ENCODE measurements at places on chromosomes 6 and 20.

- DNase-seq = no peak
Measured at GRCh38 chr20:12113468-12114371, 196.0 kb downstream of the BTBD3 start.

DNA sequence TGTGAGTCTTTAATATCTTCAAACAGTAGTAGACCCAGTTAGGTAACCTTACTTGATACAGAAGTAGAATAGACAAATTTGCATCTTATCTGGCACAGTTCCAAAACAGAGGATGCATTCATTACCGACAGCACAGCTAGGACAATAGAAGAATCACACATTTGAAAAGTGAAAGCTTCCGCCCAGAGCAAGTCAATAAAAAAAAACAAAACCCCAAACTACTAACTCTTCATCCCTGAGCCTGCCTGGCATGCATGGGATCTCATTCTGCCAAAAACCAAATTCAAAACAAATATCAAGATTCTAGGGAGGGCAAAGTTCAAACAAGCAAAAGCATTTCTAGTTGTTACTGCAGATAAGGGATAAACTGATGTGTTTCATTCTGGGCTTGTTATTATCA is 235.4 kb downstream of the BTBD9 start:
- no peak for DNase-seq

DNA sequence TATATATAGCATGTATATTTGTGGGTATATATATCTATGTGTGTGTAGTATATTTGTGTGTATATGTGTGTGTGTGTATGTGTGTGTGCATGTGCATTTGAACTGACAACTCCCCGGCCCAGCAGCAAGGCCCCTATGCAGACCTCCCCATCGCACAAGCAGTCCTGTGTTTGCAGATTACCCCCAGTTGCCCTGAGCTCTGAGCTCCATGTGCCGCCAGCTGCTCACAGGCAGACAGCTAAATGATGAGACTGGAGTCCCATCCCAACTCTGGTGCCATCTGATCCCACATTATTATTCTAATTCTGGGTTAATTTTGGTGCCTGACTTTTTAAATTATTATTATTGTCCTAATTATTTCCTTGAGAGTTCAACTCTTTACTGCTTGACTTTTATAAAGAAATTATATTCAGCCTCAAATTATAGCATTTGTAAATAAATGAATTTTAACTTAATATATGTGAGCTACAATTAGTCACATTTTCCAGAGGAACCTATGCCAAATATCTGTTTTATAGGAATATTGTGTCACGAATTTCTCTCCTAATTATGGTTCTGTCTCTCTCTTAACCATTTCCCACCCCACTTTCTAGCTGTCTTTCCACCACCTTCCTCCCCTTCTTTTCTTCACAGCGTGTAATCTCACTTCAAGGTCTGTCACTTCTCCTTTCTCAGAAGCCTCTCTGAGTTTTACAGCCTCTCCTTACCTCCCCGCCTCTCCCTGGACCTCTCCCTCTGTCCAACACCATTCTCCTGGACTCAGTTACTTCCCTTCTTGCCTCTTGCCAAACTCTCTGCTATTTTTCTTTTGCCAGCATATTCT is 90.6 kb upstream of the SYNDIG1 start:
- DNase-seq = no peak

GRCh38 chr6:111609827-111610526 is 4.3 kb upstream of the TRAF3IP2 start:
- no peak for DNase-seq

DNA sequence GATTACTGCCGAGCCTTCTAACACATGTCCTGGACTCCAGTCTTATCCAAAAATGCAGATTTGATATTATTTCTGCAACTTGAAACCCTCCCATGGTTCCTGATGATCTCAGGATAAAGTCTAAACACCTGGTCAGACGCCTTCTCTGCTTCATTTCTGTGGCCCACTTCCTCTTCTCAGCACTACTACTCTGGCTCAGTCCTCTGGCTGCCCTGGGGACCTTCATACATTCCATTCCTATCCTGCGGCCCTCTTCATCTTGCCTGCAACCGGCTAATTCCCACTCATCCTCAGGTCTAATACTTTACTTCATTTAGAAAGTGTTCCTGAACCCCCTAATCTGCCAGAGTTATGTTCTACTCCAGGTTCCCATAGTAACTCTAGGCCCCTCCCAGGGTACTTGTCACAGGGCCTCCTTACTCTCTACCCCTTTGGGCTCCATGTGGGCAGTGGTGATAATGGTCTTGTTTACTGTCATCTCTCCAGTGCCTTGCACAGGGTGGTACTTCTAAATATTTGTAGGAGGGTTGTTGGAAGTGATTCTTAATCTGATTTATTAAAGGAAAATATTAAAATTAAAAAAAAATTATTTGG is 18.9 kb downstream of the MAN1A1 start:
- no peak for DNase-seq

- no peak for DNase-seq
Measured at GRCh38 chr6:296151-297122, 4.2 kb downstream of the DUSP22 start.

GRCh38 chr6:138088326-138088762 is 18.9 kb downstream of the PERP start:
- DNase-seq = no peak

- DNase-seq = no peak
Measured at GRCh38 chr20:64277571-64278316, 22.2 kb downstream of the PCMTD2 start.

GRCh38 chr6:80341330-80341729 is 234.9 kb downstream of the BCKDHB start:
- no peak for DNase-seq

GRCh38 chr6:36980876-36981619 is 4.9 kb downstream of the MTCH1 start:
- DNase-seq = no peak

DNA sequence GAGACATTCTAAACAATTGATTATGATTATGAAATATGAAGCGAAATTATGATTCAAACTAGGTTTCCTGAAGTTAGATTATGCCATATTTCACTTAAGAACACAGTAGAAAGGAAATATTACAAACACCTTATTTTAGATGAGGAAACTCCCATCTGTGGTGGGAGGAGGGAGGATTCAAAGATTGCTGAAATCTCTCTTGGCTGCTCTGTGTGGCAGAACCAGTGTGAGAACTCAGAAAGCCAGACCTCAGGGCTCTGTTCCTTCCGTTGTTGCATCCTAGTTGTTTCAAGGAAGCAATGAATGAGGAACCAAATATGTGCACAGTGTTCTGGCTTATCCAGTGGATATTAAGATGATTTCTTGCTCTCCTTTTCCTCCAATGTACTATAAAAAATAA is 2.1 kb downstream of the TAAR5 start:
- no peak for DNase-seq

- DNase-seq = no peak
Measured at GRCh38 chr20:8213831-8214587, 81.9 kb downstream of the PLCB1 start.

DNA sequence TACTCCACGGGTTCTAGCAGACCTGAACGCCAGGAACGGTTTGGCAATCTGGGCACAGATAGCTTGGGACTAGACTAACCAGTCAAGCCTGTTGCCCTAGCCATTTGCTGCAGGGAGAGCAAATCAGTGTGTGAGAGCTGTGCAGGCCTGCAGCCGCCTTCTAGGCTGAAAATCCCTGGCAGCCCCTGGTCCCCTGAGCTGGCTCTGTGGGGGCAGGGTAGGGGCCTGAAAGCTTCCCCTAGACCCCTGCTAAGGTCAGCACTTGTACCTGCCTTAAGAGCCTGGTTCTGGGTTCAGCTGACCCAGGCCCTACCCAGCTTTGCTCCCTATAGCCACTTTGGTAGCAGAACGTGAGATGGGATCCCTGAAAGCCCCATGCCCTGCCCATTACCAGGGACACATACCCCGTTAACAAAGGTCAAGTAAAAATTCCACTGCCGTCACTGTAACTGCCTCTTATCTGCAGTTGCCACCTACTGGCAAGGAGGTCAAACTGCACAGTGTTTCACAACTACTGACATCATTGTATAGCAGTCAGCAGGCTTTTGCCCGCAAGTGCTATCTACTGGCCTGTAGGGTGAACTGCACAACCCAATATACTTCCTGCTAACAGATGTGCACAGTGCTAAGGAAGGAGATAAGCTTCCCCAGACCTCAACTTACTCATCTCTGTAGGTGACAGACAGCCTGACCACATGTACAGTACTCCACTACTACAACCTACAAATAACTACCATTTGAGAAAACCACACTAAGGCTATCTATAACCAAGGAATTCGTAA is 95.1 kb upstream of the OLIG3 start:
- peak; percentile 56 for DNase-seq

GRCh38 chr20:34637245-34638038 is 39.5 kb downstream of the PIGU start:
- DNase-seq = no peak
